ENCODE measurements at places on chromosomes 3 and 15.

DNA sequence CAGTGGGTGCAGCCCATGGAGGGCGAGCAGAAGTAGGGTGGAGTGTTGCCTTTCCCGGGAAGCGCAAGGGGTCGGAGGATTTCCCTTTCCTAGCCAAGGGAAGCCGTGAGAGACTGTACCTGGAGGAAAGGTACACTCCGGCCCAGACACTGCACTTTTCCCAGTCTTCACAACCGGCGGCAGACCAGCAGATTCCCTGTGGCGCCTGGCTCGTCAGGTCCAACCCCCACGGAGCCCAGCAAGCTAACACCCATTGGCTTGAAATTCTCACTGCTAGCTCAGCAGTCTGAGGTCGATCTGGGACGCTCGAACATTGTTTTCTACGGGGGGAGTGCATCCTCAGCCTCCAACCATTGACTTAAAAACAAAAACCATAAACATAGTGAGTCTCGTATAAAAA is 26.5 kb downstream of the CCNB2 start:
- DNase-seq, result no peak

GRCh38 chr3:42179110-42179725 is 86.8 kb downstream of the CCK start:
- DNase-seq, result peak; percentile 35

- no peak for DNase-seq
These were observed 37.9 kb upstream of the SLCO2A1 start for GRCh38 chr3:134067531-134068161.

DNA sequence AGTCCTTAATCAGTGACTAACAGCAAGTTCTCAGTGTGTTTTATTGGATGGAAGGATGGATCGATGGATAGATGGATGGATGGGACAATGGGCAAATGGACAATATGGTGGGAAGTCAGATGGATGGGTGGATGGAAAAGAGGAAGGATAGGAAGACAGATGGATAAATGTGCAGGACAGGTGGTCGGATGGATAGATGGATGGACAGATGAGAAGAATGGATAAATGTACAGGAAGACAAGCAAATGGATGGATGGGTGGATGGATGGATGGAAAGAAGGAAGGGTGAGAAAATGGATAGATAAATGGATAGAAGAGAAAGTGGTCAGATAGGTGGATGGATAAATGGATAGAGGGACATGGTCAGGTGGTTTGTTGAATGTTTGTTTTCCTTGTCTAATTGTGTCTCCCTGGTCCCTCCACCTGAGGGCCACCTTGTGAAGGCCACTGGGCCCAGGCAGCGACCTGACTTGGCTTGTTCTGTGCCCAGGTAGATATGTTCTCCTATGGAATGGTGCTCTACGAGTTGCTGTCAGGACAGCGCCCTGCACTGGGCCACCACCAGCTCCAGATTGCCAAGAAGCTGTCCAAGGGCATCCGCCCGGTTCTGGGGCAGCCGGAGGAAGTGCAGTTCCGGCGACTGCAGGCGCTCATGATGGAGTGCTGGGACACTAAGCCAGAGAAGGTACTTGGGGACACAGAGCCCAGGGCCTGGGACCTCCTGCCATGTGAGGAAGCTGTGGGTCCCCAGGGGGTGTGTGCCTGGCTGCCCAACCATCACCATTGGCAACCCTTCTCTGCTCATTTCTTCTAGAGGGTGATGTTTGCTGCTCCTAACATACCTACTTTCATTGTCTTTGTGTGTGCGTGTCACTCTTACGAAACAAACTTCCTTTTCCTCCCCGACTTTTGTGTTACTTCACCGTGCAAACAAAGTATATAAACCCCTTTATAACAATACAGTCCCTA is 137.5 kb downstream of the LRRK1 start:
- DNase-seq, result no peak

GRCh38 chr15:94021621-94022320 is 209.6 kb upstream of the MCTP2 start:
- DNase-seq, result no peak

DNA sequence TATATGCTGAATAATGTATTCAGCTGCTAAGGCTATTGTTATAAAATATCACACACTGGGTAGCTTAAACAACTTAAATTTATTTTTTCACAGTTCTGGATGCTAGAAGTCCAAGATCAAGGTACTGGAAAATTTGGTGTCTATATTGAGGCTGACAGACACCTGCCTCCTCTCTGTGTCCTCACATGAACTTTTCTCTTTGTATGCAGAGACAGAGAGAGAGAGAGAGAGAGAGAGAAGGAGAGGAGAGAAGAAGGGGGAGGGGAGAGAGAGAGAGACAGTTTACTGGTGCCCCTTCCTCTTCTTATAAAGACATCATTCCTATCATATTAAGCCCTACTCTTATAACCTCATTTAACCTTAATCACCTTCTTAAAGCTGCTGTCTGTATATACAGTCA is 320.1 kb upstream of the THBS1 start:
- DNase-seq, result no peak

DNA sequence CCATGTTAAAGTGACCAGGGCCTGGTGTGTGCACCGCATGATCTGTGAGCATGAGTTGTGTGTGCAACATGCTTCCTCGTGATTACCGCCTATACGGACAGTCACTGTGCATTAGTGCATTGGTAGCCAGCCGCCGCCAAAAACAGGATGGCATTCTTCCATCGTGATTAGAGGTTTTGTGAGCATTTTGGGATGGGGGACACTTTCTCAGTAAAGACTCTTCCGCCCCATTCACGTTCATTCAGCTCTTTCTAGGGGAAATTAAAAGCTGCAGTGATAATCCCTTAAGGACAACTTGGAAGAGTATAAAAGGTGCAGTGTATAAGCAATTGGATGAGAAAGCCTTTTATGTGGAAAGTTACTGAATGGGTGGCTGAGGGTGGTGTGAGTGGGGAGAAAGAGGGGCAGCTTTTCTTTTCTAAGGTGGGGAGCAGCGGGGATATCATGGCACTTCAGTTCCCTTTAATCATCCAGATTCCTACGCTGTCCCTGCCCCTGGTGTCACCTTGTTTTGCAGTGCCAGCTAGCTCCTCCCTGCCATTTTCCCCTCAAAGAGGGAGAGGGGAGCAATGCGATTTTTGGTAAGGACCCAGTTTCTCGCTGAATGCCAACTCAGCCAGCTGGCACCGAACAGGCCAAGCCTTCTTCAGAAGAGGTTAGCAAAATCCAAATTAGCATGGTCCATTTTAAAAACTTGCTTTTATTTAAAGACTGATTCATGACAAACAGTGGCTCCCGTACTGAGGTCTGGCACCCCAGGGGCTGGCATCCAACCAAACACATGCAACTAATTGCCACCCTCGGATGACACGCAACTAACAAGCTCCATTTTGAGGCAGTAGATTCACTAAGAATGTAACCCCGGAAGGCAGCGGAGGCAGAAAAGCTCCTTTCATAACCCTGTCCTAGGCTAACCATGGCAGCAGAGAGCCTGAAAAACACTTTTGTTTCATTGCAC is 447.8 kb downstream of the FHIT start:
- DNase-seq, result peak; percentile 66

GRCh38 chr3:79086514-79086913 is 681.3 kb downstream of the ROBO1 start:
- peak; percentile 63 for DNase-seq

- no peak for DNase-seq
These were observed 28.5 kb downstream of the SELENOT start for GRCh38 chr3:150631515-150632221.

DNA sequence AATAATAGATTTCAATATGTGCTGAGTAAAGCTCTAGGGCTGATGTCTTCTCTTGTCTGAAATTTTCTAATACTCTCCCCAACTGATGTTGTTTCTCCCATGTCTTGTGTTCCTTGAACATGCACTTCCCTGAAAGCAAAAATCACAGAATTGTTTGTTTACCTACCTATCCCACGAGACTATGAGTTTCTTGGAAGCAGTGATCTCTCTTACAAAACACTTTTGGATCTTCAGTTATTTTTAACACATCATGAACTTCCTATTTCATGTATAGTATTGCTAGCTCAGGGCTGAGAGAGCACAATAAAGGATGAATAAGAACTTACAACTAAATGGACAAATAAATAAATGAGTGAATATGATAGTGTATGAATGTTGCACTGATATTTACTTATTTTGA is 365.0 kb downstream of the ROBO2 start:
- DNase-seq, result no peak

DNA sequence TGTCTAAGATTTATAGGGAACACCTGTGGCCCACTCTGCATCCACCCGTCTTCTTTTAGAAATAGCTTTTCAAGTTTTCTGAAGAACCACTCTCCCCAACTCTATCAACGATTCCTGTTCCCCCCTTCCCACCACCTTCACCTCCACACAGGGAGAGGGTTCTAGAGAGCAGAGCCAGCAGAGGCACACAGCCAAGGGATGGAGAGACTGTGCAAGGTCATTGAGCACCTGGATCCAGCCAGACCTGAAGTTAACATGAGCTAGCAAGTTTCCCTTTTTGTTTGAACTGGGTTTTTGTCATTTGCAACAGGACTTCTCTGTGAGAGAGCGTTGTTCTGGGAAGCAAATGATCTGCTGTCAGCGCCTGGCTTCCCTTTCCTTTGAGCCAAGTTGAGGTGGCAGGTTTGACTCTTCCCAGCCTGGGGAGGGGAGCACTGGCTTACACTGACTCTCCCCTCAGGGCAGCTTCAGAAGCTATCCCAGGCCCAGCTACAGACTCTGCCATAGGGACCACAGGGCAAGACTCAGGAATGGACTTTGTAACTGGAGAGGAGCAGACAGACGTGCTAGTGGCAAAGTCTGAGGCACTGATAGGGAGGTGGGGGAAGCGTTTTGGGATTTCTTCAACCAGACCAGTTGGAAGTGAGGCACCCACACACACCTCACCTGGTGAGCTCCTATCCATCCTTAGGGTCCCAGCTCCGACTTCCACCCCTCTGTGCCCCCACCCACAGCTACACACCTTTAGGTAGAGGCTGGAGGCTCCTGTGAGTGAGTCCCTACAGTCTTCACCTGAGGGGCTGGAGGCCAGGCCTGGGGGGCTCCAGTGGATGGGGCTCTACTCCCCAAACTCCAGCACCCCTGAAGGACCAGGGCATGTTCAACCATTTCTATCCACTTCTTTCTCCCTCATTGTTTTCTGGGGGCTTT is 19.4 kb upstream of the PLXNA1 start:
- DNase-seq, result no peak

- DNase-seq, result no peak
These were observed 100.4 kb upstream of the NDN start for GRCh38 chr15:23787346-23788105.

DNA sequence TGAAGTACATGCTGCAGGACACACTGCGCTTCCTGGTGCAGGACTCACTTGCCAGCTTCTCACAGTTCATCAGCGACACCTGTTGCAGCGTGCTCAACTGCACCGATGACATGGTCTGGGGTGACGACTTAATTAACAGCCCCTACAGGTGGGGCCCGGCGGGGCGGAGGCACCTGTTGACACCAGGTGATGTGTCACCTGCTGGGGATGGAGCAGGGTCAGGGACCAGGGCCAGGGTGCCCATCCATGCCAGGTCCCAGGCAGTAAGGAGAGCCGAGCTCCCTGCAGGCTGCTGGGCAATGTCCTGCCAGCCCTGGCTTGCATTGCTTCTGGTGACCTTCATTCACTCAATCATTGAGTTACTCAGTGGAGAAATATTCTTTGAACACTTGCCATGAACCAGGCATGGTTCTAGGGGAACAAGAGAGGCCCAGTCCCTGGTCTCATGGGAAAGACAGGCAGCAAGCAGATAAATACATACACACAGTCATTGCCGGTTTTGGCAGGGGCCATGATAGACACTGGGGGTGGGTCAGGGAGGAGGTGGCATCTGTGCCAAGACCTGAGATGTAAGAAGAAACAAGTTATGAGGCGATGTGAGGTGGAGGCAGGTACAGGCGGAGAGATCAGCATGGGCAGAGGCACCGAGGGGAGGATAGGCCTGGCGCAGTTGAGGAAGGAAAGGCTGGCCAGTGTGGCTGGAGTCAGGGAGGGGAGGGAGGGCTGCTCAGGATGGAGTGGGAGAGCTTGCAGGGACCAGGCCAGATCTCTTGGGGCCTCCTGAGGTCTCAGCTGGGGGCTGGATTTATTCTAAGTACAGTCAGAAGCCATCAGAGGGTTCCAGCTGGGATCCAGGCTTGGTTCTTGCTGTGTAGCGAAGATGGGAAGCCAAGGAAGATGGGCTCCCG is 30.8 kb downstream of the DNAH1 start:
- DNase-seq, result no peak

DNA sequence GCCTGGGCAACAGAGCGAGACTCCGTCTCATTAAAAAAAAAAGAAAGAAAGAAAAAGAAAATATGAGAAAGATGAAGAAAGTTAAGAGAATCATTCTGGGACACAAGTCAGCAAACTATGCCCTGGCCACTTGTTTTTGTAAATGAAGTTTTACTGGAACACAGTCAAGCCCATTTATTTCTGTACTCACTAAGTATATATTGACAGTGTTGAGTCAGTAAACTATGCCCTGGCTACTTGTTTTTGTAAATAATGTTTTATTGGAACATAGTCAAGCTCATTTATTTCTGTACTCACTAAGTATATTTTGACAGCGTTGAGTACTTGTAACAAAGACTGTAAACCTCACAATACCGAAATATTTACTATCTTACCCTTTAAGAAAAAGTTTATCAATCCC is 42.2 kb upstream of the SIN3A start:
- DNase-seq, result no peak

GRCh38 chr3:9503283-9503682 is 50.3 kb downstream of the LHFPL4 start:
- DNase-seq, result peak; percentile 49

GRCh38 chr3:109035082-109035481 is 81.4 kb upstream of the GUCA1C start:
- DNase-seq, result no peak

DNA sequence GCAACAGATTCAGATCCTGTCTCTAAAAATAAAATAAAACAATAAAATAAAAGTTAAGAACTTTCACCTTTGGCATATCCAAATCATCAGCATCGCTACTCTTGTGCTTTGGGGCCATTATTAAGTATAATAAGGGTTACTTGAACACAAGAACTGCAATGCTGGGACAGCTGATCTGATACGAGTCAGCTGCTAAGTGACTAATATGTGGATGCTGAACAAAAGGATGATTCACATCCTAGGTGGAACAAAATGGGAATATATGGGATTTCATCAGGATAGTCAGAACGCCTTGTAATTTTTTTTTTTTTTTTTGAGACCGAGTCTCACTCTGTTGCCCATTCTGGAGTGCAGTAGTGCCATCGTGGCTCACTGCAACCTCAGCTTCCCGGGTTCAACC is 29.7 kb downstream of the BUB1B start:
- no peak for DNase-seq

DNA sequence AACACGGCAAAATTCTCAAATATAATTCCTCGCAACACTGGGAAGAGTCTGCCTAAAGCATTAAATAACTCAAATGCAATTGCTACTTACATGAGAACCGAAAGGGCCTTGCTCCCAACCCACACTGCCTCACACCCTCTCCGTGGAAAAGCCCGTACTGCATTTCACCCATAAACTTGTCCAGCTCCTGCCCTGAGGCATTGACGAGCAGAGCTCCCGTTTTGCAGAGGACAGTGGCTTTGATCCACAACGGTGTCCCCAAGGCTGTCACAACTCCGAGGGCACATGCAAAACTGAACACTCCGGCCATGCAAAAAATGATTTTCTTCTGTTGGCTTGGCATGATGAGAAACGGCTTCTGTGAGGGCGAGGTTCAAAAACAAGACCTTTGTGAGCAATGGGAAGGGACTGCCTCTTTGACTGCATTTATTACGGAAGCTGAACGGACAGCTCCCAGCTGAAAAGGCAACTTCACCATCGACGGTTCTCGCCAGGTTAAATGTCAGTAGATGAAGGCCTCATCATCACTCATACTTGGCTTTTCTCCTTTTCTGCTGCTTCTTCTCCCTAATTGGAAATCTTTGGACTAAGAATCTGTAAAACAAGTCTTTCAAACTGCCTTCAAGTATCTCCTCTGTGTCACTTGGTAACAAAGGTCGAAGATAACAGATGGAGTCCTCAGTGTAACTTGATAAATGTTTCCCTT is at the start of gene CLRN1:
TSS of gene CLRN1 (minus strand) at position 362 of the 706 bp plus-strand sequence. CDS start at position 343, 19 bp downstream.
- DNase-seq, result no peak

Measured in pons (tissue), 1 donor.